ENCODE measurements at places on chromosomes 7 and 10. TPM values are rescaled to one million over a fixed set of nuclear protein-coding genes. Genes with fewer than 3 reads are reported as not detected.

SLC13A4 gene
- total RNA-seq: not detected

DNA sequence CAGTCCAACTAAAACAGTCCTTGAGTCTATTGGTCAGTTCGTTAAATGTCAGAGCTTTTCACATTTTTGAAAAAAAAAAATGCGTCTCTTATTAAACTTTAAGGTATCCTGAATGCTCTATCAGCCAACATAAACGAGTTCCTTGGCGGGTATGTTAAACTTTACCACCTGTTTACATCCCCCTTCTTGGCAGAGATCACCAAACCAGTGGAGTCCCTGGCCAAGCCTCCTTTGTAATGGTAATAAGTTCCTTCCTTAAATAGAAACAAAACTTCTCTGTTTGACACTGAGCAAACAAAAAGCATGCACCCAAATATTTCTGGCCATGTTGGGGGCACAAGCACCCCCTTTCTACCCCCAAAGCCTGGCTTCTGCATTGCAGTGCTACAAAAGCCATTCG lies 3.2 kb downstream of the TRIL start:
- DNase-seq: no peak

DNA sequence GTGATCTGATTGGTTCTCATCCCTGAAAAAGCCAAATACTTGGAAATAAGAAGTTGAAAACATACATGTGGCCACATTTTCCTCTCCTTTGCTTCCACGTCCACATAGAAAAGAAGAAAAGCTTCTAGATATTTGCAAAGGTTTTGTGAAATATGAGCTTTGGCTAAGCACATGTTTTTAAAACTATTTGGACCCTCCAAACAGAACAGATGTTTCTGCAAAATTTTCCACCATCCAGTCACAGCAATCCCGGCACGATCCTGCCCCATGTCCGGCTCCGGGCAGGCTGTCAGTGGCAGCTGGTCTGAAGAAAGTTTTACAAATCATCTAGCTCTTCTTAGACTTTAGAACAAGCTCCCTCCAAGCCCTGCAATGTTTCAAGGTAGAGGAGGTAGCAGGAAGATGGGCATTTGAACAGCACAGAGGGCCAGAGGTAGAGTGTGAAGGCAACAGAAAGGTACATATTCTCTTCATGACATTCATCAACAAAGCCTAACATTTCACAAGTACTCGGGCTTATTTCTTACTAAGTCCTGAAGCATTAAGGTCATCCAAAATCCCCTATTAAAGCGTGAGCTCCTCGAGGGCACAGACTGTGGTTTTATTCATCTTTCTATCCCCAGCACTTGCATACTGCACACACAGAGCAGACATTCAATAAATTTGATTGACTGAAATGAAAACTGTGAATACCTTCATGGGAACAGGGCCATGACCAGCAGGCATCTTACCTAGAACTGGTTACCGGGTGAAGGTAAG lies 110.1 kb downstream of the JAZF1 start:
- no peak for DNase-seq

DNA sequence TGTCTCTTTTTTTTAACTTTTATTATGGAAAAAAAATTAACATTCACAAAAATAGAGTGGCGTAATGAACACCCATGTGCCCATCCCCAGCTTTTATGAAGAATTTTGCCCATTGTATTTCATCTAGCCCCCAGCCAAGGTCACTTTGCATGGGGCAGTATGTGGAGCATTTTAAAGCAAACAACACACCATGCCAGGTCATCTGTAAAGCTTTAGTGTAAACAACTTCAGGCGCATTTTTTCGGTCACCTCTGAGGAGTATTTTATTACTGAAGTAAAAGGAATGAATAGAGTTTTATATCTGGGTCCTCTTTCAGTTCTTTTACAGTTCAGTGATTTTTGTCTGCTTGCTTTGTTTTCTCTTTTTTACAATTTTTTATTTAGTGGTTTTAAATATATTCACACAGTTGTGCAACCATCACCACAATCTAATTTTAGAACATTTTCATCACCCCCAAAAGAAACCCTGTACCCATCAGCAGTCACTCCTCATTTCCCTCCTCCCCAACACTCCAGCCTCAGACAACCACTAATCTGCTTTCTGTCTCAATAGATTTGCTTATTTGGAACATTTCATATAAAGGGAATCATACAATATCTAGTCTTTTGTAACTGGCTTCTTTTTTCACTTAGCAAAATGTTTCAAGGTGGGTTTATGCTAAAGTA lies 87.9 kb downstream of the SLC37A3 start:
- no peak for DNase-seq

GRCh38 chr7:45055594-45056219 lies 33.1 kb downstream of the NACAD start:
- no peak for DNase-seq

GRCh38 chr7:41928781-41929180 lies 225.9 kb upstream of the INHBA start:
- DNase-seq: no peak

NRBF2 gene
- total RNA-seq: 29.1 TPM

DNA sequence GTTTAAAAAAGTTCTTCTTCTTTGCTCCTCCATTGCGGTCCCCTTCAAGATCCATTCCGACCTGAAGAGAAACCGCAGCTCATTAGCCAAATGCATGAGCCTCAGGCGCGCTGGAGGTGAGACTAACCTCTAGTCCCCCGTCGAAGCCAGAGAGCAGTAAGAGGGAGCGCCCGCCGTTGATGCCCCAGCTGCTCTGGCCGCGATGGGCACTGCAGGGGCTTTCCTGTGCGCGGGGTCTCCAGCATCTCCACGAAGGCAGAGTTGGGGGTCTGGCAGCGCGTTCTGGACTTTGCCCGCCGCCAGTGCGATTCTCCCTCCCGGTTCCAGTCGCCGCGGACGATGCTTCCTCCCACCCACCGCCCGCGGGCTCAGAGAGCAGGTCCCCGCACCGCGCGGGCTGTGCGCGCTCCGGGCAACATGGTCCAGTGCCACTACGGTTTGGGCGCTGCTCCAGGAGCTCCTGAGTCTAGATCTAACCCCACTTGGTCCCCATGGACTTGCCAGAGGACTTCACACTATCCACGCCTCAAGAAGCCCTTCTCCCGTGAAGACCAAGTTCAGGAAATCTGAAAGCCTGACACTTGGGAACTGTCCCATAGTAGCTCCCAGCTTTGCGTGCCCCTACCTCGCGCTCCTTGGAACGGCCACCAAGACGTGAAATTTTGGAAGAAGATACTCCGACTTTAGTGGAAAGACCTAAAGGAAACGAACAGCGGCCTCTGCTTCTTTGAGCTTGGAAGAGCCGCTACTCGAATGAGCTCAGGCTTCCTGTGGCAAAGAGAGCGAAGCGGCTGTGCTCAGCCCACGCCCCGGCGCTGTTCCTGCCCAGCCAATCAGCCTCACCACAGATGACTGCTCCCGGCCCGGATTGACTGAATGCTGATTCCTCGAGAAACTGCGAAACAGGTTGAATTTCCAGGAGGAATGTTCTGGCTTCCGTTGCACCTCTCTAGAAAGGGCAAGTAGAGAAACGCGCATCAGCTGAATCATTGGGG lies at the start of gene ABCB1:
Gene ABCB1, minus strand, starts transcription at position 755 of the 995 bp plus-strand sequence. Its CDS starts 700 bp downstream, at position 55.
- peak; percentile 12 for DNase-seq

FZD8 gene
- 1.7 TPM for total RNA-seq

HKDC1 gene
- 0.39 TPM for total RNA-seq

PDE1C gene
- total RNA-seq: not detected

DNA sequence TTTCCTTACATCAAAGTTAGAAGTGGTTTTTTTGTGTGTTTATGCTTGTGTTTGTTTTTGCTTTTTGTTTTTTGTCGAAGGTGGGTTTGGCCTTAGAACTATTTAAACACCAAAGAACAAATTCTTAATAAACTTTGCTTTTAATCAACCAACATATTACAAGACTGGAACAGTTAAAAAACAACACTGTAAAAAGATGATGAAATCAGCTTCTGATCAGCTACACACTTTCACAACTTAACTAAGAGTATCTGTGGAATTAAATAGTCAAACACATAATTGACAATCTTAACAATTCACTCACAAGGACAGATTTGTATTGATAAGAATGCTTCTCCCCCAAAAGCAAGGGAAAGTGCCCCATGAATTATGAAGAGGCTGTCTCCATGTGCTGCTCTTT lies 58.8 kb downstream of the MRPL32 start:
- DNase-seq: no peak
